ENCODE measurements at places on chromosomes 3 and 15.

DNA sequence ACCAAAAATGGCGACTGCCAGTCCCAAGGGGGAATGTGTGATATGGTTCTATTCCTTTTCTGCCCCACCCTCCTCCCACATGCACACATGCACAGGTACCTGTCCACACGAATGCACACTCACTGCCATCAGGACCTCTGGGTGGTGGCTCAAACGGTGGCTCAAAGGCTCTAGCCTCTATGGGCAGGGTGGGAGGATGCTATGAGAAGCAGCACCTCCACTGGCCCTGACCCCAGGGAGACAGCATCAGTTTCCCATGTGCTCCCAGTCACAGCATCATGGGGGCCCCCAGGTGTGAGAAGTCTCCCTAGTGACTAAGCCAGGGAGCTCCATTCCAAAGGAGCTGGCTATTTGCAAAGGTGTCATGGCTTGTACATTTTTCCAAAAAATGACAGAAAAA is 15.9 kb downstream of the SEMA3G start:
- no peak for DNase-seq

DNA sequence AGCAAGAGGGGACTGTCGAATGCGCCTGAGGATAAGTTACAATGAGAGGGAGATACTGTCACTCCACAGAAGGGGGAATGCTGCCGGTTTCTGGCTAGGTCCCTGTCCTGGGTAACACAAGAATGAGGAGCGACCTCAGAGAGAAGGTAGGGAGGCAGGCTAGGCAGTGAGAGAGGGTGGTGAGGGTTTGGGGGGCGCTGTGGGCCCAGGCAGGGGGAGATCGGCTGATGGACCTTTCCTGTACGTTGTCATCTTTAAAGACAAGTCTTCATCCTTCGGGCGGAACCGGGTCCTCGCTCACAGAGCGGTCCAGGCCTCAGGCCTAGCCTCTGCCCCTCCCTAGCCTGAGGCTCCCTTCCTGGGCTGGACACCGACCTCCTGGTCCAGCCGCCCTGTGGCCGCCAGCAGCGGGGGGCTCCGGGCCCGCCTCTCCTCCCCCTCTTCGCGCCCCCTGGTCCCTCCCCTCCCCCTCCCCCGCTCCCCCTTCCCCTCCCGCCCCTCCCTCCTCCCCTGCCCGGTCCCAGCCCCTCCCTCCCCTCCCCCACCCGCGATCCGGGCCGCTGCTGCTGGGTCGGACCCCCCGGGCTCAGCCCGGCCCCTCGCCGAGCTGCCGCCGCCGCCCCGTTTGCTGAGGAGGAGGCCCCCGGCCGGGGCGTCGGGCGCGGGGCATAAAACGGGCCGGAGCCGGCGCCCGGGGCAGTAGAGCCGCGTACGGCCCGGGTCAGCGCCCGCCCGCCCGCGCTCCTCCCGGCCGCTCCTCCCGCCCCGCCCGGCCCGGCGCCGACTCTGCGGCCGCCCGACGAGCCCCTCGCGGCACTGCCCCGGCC is at the start of gene CHRD:
TSS of gene CHRD (plus strand) at position 697 of the 827 bp plus-strand sequence. CDS start 265 bp downstream, outside the sequence.
- no peak for DNase-seq

- DNase-seq: no peak
Observed at GRCh38 chr3:174062923-174063322, 665.4 kb downstream of the NLGN1 start.

DNA sequence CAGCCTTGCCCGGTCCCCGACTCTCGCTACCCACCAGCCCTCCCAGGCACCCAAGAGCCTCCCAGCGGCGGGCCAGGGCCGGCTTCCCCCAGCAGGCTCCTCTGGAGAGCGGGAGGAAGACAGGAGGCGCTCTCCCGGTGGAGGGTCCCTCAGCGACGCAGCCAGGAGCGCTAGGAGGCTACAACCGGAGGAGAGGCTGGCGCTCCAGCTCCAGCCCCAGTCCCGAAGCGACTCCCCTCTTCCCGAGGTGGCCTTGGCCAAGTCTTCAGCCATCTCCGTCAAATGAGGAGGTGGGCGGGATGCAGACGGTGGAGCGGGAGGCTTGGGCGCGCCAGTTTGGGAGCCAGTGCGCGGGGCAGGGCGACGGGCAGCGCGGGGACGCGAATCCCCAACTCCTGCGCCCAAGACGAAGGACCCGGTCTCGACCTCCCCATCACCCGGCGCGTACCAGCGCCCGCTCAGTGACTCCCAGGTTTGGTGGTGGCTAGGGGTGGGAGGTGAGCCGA is 722 bp downstream of the CHRNA3 start:
- DNase-seq: no peak

- no peak for DNase-seq
Observed at GRCh38 chr3:148881286-148881685, 16.2 kb downstream of the CPA3 start.

- no peak for DNase-seq
Observed at GRCh38 chr3:20097015-20097414, 56.8 kb downstream of the KAT2B start.

DNA sequence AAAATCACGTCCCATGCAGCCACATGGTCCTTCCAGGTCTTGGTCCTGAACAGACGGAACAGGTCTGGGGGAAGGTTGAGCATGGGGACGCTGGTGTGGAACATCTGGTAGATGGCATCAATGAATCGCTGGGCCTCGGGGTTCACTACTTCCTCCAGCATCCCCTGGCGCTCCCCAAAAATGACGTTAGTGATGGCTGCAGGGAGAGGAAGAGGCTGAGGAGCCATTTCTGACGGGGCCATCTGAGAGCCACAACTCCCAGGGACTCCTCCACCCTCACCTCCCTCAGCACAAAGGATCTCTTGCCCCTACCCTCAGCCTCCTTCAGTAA is 23.7 kb downstream of the CYP11A1 start:
- no peak for DNase-seq

DNA sequence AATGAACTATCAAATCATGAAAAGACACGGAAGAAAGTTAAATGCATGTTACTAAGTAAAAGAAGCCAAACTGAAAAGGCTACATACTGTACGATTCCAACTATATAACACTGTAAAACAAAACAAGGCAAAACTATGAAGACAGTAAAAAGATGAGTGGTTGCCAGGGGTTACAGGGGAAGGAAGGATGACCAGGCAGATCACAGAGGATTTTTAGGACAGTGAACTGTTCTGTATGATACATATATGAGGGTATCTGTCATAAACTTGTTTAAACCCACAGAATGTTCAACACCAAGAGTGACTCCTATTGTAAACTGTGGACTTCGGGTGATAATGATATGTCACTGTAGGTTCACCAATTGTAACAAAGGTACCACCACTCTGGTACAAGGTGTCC is 60.6 kb downstream of the CHSY1 start:
- no peak for DNase-seq

GRCh38 chr3:46586738-46587246 is 20.7 kb upstream of the LRRC2 start:
- no peak for DNase-seq

DNA sequence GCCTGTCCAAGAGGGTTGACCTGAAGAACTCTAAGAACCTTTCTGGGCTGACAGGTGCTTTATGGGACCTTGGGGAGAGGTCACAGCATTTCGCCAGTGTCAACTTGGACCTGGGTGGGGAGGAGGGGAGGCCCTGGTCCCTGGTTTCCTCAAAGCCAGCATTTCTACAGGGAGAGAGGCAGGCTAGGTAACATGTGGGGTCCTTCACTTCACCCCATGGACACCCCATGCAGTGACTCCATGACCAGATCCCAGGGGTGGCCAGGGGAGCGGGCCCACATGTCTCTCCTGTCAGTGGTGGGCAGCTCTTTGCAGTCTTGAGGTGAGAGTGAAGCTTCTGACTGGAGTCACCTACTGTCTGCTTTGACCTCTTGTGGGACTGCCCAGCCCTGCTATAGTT is 35.8 kb downstream of the GOLGA6L10 start:
- no peak for DNase-seq
